ENCODE measurements at places on chromosomes 4 and X.

DNA sequence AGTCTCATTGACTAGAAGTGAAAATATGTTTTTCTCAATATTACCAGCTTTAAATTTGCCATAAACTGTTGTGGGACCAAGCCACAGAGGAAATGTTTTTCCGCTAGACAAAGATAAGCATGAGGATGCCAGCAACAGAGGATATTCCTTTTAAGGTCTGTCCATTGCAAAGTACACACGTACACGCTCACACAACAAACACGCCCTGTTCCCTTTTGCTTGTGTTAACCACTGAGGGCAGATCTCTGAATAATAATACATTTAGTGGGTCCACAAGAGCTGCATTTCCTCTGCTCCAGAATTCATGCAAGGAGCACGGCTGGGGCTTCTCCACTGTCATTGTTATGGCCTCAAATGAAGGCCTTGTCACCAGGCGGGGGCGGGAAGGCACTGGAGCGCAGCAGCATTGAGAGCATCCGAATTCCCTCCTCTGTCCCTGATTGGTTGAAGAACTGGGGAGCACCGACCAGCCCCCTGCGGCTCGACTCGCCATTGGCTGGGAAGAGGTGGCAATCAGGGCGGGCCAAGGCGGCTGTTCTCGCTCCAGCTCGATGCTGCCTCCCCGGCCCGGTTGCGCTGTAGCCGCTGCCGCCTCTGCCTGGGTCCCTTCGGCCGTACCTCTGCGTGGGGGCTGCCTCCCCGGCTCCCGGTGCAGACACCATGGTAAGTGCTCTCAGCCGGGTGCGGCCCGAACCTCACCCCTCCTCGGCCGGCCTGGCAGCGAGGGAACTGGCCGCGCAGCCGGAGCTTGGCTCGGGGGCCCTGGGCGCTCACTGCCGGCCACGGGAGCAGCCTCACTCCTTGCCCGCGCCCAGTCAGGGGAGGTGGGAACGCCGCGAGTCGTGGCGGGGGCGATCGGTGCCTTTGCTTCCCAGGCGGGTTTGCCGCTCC, at the start of gene GUCY1B1:
GUCY1B1 (plus strand) TSS at position 541 of the 891 bp plus-strand sequence; CDS start at position 661, 120 bp downstream.
- peak; percentile 92 for DNase-seq

DNA sequence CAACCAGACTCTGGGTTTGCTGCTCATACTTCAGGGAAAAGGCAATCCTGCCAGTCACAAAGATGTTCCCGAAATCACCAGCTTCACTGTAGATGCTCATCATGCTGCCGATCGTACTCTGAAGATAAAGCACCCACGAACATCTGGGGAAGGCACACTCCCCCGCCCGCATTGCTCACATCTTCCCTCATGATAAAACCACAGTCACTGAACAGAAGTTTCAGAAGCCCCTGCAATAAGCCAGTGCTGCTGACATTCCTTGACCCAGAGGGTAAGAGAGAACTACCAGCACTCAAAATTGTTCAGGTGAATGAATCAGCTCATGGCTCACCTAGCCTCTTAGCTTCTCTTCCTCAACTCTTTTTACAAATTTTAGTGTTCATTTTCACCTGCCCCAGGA, 43.1 kb downstream of the SRPX2 start:
- DNase-seq = no peak

GRCh38 chr4:165726831-165727230, 146.2 kb upstream of the TLL1 start:
- no peak for DNase-seq

DNA sequence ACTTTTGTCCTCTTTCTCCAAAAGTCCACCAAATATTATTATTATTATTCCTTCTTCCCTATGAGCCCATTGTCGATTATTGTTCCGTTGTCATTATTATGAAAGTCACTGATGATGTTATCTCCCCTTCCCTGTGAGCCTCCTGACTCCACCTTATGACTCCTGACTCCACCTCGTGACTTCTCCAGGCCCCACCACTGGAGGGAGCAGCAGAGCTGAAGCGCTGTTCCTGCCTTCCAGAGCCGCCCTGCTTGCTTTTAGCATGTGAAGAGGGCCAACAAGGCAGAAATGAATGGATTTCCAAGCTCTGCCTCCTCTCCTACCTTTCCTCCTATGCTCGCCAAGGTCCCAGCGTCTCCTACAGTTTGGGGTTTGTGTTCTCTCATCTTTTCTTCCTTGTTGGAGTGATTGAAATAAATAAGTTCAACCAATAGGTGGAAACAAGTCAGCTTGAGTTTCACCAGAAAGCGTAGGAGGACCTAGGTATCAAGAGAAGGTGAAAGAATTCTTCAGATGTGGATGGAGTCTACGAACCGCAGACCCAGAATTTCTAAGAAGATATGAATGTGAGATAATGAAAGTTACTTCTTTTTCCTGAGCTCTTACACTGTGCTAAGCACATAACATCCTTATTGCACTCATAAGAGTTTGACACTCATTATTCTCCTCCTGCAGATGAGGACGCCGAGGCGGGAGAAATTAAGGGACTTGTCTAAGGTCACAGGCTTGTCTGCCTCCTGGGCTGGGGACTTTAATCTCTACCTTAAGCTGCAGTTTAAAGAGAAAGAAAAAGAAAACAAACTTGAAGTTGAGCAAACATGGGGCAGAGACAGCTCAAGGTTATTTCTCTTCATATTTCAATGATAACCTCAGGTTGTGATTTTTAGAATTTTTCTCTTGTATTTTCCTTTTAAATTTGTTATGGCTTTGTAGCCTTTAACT, 26.1 kb downstream of the IGSF1 start:
- DNase-seq = no peak

DNA sequence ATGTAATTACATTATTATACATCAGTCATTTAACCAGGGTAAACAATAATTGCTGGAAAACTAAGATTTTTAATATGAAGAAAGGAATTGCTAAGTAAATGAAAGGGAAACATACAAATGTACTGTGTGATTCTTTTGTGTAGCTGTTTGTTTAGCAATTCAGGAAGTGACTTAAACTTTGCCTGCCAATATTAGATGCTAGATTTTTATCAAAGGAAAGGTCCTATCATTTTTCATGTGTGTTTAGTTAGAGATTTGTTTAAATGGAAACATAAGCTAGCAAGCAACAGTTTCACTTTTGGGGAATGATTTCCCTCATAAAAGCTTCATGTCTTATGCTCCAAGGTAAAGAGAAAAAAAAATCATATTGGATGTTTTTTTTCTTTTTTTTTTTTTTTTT, 95.1 kb upstream of the LIMCH1 start:
- no peak for DNase-seq

- no peak for DNase-seq
These were observed 44.0 kb upstream of the ZCCHC13 start for GRCh38 chrX:74259885-74260491.

DNA sequence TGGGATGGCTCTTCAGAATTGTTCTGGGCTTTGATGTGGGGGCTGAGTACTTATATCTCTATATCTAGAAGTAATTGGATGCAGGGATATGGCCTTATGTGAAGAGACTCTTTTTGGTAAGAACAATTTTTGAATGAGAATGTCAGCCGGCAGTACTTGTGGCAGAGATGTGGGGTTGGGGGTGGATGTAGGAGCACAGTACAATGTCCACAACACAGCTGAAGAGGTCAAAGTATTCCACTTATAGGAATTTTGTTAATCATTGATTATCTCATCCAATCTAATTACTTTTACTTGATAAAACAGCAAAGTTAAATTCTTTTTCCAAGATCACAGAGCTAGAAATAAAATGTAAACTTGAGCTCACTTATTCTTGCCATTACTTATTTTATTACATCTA, 391.4 kb downstream of the TEX13C start:
- no peak for DNase-seq
